ENCODE measurements at places on chromosomes 11 and 22. TPM values are rescaled to one million over a fixed set of nuclear protein-coding genes. Genes with fewer than 3 reads are reported as not detected.
A peak's percentile ranks its signal among the peaks of the same experiment; 100 is the strongest.

Gene CARS1
- total RNA-seq: 82.5 TPM

DNA sequence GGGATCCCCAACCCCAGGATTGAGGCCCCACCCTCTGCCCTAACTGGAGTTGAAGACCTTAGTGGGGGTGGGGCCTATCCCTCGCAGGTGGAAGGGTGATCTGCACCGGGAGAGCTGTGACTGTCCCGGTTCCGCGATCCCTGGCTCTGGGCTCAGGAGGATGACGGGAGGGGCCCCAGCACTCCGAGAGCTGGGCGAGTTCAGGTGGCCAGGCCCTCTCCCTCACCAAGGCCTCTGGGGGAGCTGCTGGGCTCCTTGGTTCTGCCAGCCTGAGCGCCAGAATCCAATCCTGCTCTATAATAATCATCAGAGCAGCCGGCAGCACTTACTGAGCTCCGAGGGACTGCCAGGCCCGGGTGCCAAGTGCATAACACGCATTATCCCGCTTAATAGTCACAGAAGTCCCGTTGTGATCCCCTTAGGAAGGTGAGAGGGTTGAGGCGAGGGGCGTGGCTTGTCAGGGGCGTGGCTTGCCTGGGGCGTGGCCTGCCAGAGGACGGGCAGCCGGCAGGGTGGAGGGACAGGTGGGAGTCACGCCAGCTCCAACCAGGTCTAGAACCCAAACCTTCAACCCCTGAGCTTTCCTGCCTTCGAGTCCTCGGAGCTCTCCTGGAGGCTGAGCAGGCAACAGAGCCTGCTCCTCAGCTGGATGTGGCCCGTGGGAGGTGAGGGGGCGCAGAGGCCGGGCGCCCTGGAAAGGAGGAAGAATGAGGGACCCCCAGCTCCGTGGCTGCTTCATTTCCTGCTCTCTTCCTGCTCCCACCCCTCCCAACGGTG, 7.3 kb upstream of the SYT7 start:
- DNase-seq: peak; percentile 93
- no peaks in the 10 kb centered on the region for H3K27me3 ChIP-seq
- H3K27ac ChIP-seq: no peak overlapping the region
- H3K36me3 ChIP-seq: no peaks in the 10 kb centered on the region
- peak overlapping the region; percentile 82 for H3K4me3 ChIP-seq

- no peaks in the 10 kb centered on the region for H3K27me3 ChIP-seq
- DNase-seq: no peak
- H3K36me3 ChIP-seq: peaks cover 3% of the 10 kb centered on the region
- H3K4me1 ChIP-seq: no peaks in the 10 kb centered on the region
- H3K4me3 ChIP-seq: no peak overlapping the region
- H3K27ac ChIP-seq: no peak overlapping the region
These were observed 1178.2 kb downstream of the BRD1 start for GRCh38 chr22:48649466-48649865.

DNA sequence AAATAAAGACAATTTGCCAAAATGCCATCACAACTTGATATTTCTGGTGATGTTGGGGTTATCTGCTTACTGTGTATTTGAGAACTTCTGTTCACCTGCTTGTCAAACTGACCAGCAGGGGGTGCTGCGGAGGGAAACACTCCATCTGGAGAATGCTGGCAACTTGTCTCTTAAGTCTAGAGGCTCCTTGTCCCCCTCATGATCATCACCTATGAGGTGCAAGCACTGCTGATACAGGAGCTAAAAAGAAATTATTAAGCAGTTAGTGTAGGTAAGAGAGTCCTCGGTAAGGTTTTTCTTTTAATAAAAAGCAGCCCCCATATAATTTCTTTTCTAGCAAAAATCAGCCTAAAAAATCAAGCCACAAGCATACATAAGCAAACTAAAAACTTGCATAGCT, 32.7 kb upstream of the GLYATL1B start:
- no peak overlapping the region for H3K27ac ChIP-seq
- peak; percentile 62 for DNase-seq
- H3K36me3 ChIP-seq: no peaks in the 10 kb centered on the region
- H3K4me3 ChIP-seq: no peak overlapping the region
- no peaks in the 10 kb centered on the region for H3K4me1 ChIP-seq
- no peaks in the 10 kb centered on the region for H3K27me3 ChIP-seq

DNA sequence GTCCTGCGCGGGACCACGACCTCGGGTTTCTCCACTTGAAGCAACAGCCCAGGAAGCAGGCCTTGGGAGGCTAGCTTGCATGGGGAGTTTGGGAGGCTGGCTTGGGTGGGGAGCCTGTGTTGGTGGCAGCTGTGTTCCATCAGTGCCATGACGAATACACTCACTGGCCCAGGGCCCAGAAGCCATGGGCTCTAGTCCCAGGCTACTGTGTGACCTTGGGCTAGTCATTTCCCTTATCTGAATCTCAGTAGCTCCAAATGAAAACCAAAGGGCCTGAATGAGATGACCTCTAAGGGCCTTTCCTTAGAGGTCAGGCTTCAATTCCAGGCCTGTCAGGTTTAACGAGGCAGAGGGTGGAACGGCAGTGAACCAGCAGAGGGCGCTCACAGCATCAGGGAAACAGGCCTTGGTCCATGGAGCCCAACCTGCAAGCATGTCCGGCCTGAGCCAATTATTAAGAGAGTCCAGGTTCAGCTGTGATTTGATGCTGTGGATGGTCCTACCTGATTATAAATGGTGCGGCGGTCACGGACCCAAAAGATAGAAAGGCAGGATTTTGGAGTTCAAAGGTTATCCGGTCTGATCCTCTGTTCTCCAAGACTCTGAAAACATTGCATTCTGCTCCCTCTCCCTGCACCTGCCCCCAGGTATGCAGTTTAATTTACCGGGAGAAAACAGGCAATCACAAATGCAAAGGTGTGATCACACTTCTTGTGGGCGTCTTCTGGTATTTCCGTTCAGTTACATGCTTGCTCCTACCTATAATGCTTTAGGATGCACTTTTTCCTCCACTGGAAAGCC, 15.9 kb downstream of the PTPN5 start:
- no peak overlapping the region for H3K27ac ChIP-seq
- H3K4me3 ChIP-seq: no peak overlapping the region
- peak; percentile 82 for DNase-seq
- no peaks in the 10 kb centered on the region for H3K27me3 ChIP-seq
- H3K4me1 ChIP-seq: peaks cover 5% of the 10 kb centered on the region

DNA sequence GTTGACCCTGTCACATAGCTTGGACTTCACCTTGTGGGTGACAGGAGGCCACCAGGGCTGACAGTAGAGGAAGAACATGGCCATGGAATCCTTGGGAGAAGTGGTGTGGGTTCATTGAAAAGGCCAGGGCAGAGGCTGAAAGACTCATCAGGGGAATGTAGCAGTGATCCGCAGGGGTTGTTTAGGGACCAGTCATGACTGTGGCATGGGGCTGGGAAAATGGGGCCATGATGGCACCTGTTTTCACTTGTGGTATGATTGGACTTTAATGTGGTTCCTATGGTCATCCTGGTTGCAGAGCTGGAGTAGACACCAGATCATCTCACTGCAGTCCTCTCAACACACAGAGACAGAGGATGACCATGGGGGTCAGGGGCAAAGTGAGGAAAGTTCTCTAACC, 66.7 kb upstream of the MYEOV start:
- no peaks in the 10 kb centered on the region for H3K27me3 ChIP-seq
- H3K36me3 ChIP-seq: no peaks in the 10 kb centered on the region
- H3K27ac ChIP-seq: no peak overlapping the region
- peak; percentile 5 for DNase-seq

GRCh38 chr22:38299770-38300102, 17.5 kb downstream of the CSNK1E start:
- H3K4me3 ChIP-seq: no peak overlapping the region
- no peaks in the 10 kb centered on the region for H3K4me1 ChIP-seq
- H3K36me3 ChIP-seq: peaks cover 97% of the 10 kb centered on the region
- no peak overlapping the region for H3K27ac ChIP-seq
